Smooth muscle cell of the umbilical artery (primary cell): ENCODE measurements at places on chromosomes 1 and 21. TPM values are rescaled to one million over a fixed set of nuclear protein-coding genes. Genes with fewer than 3 reads are reported as not detected.

The SASS6 gene
- total RNA-seq, result 1.5 and 3.6 TPM in 2 replicates

The SMIM11 gene
- 0.89 and 1.7 TPM in 2 replicates for total RNA-seq

The CROCC gene
- 14.2 and 20.5 TPM in 2 replicates for total RNA-seq

The FMOD gene
- 7.3 and 48.1 TPM in 2 replicates for total RNA-seq

The SELENBP1 gene
- 11.2 and 14.6 TPM in 2 replicates for total RNA-seq

The CATSPERE gene
- 0.30 and 0.51 TPM in 2 replicates for total RNA-seq

The IRF6 gene
- 0.05 and 0.59 TPM in 2 replicates for total RNA-seq

The CLDN14 gene
- 0.28 and 0.30 TPM in 2 replicates for total RNA-seq

The OR6K3 gene
- total RNA-seq, result not detected in 2 replicates

The LCE1B gene
- total RNA-seq, result not detected in 2 replicates

The PRDM16 gene
- total RNA-seq, result 0.30 and 1.5 TPM in 2 replicates

The TNNI3K gene
- 0.59 TPM in 1 of 2 replicates, not detected in the other for total RNA-seq

The GPR25 gene
- not detected in 2 replicates for total RNA-seq

The TACSTD2 gene
- total RNA-seq, result 0.18 TPM in 1 of 2 replicates, not detected in the other

The KRTAP6-3 gene
- not detected in 2 replicates for total RNA-seq

The FALEC gene
- total RNA-seq, result not detected in 2 replicates

The CYP4Z1 gene
- total RNA-seq, result not detected in 2 replicates

The KCNN3 gene
- total RNA-seq, result under 0.01 and 0.32 TPM in 2 replicates

The NRAS gene
- 43.4 and 65.5 TPM in 2 replicates for total RNA-seq

The ADORA1 gene
- total RNA-seq, result 5.7 and 12.8 TPM in 2 replicates

The STIL gene
- 2.1 and 9.1 TPM in 2 replicates for total RNA-seq

The CFAP126 gene
- total RNA-seq, result not detected in 2 replicates

The UBASH3A gene
- not detected in 2 replicates for total RNA-seq

The CSF3R gene
- 0.30 TPM in 1 of 2 replicates, not detected in the other for total RNA-seq

The LCA5L gene
- total RNA-seq, result 3.0 and 4.8 TPM in 2 replicates

The TAS1R1 gene
- total RNA-seq, result not detected in 2 replicates

The BEST4 gene
- total RNA-seq, result under 0.01 TPM in 1 of 2 replicates, not detected in the other

The LCE2A gene
- total RNA-seq, result not detected in 2 replicates

The CDA gene
- 0.92 TPM in 1 of 2 replicates, not detected in the other for total RNA-seq

The ANGPTL3 gene
- total RNA-seq, result under 0.01 TPM in 1 of 2 replicates, not detected in the other

The OR2L2 gene
- total RNA-seq, result not detected in 2 replicates

The FAM229A gene
- total RNA-seq, result 0.83 and 1.2 TPM in 2 replicates

The ABL2 gene
- 53.4 and 89.7 TPM in 2 replicates for total RNA-seq

The GRIK3 gene
- not detected in 2 replicates for total RNA-seq

The C1QB gene
- not detected in 2 replicates for total RNA-seq

The KLHL17 gene
- 9.2 and 14.8 TPM in 2 replicates for total RNA-seq

The FH gene
- total RNA-seq, result 57.6 and 70.5 TPM in 2 replicates

The KIF21B gene
- 0.59 and 3.0 TPM in 2 replicates for total RNA-seq

The RBM34 gene
- 52.6 and 76.3 TPM in 2 replicates for total RNA-seq

The EFNA1 gene
- total RNA-seq, result 0.37 TPM in 1 of 2 replicates, not detected in the other

The LIN28A gene
- total RNA-seq, result not detected in 2 replicates

The MPL gene
- total RNA-seq, result not detected in 2 replicates
